ENCODE measurements at places on chromosomes 12 and 14.

DNA sequence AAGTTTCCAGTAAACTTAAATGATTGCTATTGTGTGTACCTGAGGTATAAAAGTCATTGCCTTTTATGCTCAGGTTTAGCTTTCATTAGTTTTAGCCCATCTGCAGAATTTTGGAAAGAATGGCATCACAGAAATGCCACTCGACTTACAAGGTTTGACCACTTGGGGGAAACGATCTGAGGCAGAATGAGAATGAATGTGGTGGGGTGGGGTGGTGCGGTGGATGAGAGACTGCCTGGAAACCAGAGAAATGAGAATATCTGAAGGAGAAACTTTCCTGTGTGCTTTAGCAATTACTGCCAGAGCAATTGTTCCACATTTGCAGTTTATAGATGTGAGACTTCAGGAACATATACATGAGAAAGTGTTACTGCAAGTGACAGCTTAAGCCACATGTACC lies 225.4 kb upstream of the PDE3A start:
- DNase-seq: no peak

- no peak for DNase-seq
Measured at GRCh38 chr14:72742118-72742837, 151.6 kb downstream of the DPF3 start.

- DNase-seq: no peak
Measured at GRCh38 chr12:20486233-20486632, 117.9 kb downstream of the PDE3A start.

DNA sequence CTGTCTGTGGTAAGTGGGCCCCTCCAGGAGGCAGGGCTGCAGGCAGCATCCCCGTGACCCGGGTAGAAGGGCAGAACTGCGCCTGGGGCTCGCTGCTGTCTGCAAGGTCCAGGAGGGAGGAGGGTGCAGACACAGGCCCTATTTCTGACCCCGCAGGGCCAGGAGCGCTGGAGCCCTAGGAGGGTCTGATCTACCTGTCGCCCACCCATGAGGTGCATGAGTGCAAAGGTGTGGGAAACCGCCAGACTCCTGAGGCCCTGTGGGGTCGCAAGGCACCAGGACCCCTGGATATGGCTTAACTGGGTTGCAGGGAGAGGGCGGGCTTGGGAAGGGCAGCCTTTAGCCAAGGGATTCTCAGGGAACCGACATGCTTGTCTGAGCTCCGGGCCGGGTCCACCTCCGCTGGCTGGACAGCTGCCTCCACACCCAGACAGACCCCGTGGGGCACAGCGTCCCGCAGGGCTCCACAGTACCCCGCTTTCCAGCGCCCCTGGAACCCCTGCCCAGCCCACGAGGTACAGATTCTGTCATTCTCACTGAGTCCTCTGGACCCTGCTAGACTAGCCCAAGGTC lies 72.9 kb upstream of the TSPAN11 start:
- DNase-seq: no peak

- no peak for DNase-seq
Measured at GRCh38 chr14:87489196-87489819, 503.7 kb downstream of the GALC start.

GRCh38 chr14:47259796-47260195 lies 415.6 kb downstream of the MDGA2 start:
- no peak for DNase-seq

- no peak for DNase-seq
Measured at GRCh38 chr14:76121089-76121748, 30.5 kb upstream of the GPATCH2L start.

DNA sequence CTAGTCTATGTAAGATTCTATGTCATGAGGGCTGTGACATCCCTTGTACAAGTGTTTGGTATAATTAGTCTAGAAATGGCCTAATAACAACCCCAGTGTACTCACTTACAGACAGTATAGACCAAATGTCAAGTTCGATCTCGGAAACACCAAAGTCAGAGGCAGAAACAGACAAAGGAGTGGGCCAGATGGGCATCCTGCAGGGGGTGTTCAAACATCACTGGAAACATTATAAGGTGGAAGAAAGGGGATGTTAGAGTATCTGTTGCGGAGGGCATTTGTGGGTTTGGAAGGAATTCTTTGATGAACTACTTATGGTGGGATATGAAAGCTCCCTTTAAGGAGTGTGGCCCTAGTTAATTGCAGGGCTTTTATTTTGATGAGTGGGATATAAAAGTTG lies 134.6 kb downstream of the ESR2 start:
- no peak for DNase-seq

DNA sequence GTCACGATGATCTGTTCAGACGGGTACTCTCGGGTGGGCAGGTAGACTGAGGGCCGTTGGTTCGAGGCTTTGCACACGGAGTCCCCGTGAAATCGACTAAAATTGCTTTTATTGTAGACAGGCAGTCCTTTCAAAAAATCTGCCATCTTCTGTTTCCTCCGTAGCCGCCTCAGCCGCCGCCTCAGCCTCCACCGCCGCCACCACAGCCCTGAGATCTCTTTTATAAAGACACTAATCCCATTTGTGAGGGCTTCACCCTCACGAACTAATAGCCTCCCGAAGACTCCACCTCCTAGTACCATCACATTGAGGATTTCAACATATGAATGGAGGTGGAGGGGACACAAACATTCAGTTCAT lies 74.2 kb downstream of the KLHL28 start:
- no peak for DNase-seq

DNA sequence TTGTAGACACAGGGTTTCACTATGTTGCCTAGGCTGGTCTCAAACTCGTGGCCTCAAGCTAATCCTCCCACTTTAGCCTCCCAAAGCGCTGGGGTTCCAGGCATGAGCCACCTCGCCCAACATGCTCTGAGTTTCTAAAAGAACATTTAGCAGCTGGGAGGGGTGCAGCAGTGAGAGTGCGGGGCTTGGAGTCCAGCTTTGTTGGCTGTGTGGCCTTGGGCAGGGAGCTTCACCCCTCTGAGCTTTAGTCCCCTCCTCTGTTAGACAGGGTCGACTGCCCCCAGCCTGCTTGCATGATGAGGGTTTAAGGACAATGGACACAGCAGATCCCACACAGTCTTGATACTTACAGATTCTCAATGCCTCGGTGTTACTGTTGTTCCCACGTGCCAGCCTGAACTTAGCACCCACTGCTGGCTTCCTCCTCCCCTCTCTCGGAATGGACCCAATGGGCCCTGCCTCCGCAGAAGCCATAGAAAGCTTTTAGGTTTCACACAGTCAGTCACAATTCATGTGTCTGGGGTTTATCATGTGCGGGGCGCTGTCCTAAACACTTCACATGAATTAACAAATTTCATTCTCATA lies 54.6 kb downstream of the PSMA6 start:
- no peak for DNase-seq

DNA sequence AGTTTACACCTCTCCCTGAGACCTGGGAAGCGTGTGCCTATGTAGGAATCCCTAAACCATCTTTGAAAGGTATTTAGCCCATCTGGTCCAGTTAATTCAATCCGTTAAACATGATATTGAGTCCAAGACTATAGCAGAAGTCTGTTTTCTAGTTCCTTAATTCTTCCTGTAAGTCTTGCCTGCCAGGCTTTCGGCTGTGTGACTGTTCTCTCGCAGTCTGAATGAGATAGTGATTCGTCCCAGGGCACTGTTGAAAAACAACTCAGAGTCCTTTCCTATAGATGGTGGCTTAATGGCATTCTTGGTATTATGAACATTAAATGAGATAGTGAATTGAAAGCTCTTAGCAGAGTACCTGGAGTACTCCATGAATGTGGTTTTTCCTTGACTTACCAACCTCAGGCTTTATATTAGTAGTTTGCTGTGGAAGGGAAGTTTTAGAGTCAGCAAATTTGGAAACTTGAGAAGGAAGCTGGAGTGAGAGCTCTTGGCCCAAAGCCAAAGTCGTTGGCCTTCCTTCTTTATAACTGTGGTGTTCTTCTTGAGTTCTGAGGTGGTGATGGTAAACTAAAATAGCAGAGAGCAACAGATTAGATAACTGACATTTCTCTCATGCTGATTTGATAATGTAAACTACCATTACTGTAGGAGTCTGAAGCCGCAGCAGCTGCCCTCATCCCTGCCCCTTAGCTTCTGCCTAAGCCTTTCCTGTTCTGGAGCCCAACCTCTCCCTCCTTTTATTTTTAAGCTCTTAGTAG lies 76.5 kb downstream of the TGFB3 start:
- DNase-seq: no peak

GRCh38 chr12:674272-674781 lies 11.1 kb upstream of the NINJ2 start:
- DNase-seq: peak; percentile 87

- no peak for DNase-seq
Measured at GRCh38 chr12:125346362-125346761, 281.1 kb downstream of the AACS start.

- DNase-seq: no peak
Measured at GRCh38 chr12:119432949-119433348, 98.4 kb downstream of the CCDC60 start.

- no peak for DNase-seq
Measured at GRCh38 chr12:89632778-89633177, 75.9 kb downstream of the ATP2B1 start.

GRCh38 chr14:61573321-61573720 lies 122.0 kb upstream of the HIF1A start:
- DNase-seq: no peak

DNA sequence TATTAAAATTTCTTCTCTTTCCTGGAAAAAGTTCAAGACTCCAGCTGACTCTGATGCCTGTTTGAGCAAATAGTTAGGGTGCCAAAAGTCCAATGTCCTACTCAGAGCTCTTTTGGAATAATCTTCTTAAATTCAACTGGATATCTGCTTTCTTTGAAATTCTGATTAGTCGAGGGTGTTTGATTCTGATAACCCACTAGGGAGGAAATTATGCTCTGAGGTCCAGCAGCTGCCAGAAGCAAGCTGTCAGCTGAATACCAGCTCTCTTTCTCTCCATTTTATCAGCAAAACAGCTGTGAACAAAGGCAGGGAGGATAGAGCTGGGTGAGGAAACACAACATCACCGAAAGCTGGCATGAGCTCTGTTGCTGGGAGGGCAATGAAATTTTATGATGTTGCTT lies 141.5 kb downstream of the CAND1 start:
- no peak for DNase-seq

DNA sequence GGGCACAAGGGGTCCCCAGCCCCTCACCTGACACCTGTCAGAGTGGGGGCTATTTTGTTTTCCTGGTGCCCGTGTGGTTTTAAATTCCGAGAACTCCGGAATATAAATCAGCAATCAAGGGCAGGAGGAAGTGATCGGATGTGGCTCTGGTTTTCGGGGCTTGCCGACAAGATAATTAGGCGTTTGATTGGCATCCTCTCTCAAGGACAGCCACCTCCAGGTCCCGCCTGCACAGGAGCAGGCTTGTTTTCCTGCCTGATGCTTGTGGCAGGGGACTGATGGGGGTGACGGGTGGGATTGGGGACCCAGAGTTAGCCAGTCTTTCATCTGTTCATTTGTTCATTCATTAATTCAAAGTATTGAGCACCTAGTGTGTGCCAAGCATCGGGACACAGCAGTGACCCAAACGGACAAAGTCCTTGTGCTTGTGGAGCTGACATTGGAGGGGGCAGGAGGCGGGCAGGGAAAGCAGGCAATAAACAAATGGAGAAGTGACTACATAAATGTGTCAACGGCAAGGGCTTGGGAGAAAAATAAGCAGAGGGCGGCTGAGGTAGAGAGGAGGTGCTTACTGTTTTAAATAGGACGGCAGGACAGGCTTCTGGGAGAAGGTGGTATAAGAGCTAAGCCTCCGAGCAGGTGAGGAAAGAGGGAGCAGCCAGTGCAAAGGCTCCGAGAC lies 166.5 kb downstream of the PHETA1 start:
- DNase-seq: no peak

DNA sequence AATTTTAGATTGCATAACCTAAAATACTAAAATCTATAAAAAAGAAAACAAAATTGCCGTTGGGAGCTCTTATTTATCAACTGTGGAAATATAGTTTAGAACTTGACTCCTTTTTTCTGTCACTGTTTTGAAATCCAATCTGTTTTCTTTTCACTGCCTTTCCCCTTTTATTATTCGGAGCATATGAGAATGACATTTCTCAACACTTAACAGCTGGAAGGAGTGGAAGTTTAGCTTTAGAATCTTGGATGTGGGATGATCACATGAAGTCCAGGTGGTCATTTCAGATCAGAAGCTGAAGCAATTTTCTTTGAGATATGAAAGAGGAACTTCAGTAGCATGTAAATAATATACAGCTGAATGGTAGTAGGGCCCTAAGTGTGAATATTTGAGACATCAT lies 16.7 kb downstream of the TRHDE start:
- no peak for DNase-seq

DNA sequence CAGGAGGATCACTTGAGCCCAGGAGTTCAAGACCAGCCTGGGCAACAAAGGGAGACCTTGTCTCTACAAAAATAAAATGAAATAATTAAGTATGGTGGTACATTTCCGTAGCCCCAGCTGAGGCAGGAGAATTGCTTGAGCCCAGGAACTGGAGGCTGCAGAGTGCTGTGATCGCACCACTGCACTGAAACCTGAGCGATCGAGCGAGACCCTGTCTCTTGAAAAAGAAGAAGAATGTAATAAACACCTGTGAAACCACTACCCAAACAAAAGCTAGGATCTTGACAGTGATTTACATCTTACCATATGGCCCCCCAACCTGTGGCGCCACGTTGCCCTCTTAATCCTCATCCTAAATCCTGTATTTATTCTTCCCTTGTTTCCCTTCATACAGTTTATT lies 5.7 kb upstream of the DTX1 start:
- DNase-seq: no peak

DNA sequence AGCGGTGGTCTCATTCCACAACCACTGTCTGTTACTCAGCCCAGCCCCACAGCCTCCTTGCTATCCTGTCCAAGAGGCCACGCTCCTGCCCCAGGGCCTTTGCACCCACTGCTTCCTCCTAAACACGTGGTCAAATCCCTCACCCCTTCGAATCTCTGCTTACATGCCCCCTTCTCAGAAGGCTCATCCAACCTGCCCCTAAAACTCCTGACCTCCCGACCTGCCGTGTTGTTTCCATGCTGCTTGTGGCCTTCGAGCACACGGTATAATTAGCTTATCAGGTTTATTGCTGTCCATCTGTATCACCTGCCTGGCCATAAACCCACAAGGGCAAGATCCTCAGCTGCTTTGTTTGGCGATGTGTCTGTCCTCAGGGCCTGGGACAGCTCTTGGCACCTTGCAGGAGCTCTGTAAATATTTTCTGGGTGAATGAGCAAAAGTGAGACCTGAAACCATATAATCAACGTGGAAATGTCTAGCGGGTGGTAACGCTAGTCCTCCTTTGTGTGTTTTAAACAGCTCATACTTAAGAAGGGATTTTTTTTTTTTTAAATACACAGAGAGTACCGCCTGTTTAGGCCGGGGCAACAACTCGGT lies 36.0 kb downstream of the SCARB1 start:
- DNase-seq: no peak

- peak; percentile 79 for DNase-seq
Measured at GRCh38 chr12:89863968-89864367, 155.3 kb upstream of the ATP2B1 start.

Data from CD4-positive, alpha-beta T cell treated with Interleukin-12 subunit alpha and Interleukin-12 subunit beta, for 1 hour (primary cell).